MV-4-11 (cell line): ENCODE measurements at places on chromosomes 5 and 9.

DNA sequence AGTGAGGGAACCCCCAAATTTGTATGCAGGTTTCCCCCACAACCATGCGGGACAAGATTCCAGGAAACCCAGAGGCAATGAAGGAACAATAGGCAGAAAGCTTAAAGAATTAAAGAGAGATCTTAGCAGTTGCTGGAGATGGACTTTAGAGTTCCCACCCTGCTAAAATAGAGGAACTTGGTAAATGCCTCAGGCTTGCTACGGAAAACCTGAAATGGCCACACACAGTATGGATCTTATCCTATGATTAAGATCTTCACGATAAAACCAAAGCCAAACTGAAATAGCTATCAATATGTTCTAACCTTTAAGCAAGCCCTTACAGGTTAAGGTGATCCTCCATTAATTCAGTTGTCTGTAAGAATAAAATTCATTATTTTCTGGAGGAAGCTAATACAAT lies 148.3 kb downstream of the RANBP17 start:
- no peak for DNase-seq

GRCh38 chr5:158492841-158493242 lies 606.9 kb downstream of the EBF1 start:
- DNase-seq = no peak

GRCh38 chr5:73278693-73279092 lies 105.7 kb downstream of the TMEM174 start:
- DNase-seq = no peak

GRCh38 chr9:117697046-117697445 lies 7.2 kb upstream of the TLR4 start:
- DNase-seq = no peak

DNA sequence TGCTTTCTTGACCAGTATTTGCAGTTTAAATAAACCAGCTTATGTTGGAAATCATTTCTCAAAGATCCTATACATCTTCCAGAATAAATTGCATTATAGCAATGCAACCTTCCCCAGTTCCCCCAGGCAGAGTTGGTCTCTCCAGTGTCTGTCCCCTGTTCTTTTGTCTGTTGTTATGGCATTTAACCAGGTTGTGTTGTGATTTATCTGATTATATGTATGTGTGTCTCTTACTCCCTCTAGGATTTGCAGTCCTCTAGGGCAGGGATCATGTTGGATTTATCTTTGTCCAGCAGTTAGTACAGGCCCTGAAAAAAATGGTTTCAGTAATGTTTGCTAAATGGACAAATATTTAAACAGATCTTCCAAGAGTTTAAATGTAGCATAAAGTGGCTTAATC lies 17.3 kb downstream of the GARNL3 start:
- no peak for DNase-seq
